ENCODE measurements at places on chromosomes 4 and X. TPM values are rescaled to one million over a fixed set of nuclear protein-coding genes. Genes with fewer than 3 reads are reported as not detected.

Gene FRG2
- not detected for total RNA-seq

Gene BMP3
- total RNA-seq = not detected

Gene TBC1D14
- total RNA-seq = 24.7 TPM

Gene HS6ST2
- total RNA-seq = 39.1 TPM

Gene HTT
- total RNA-seq = 14.6 TPM

Gene LIN54
- 19.8 TPM for total RNA-seq

Gene PRDM8
- total RNA-seq = 10.2 TPM

Gene ARHGAP6
- total RNA-seq = not detected

Gene DDX53
- not detected for total RNA-seq

Gene NR3C2
- 0.12 TPM for total RNA-seq

Gene F8A3
- 1.0 TPM for total RNA-seq

Gene YY2
- 2.3 TPM for total RNA-seq
